Mammary epithelial cell (primary cell): ENCODE measurements at places on chromosomes 7 and 10. TPM values are rescaled to one million over a fixed set of nuclear protein-coding genes. Genes with fewer than 3 reads are reported as not detected.

- DNase-seq, result peak; percentile 70
These were observed 115.8 kb downstream of the SORBS1 start for GRCh38 chr10:95445223-95445836.

GRCh38 chr7:90613088-90613498 is 17.0 kb downstream of the CDK14 start:
- no peak for DNase-seq

- no peak for DNase-seq
These were observed 97.6 kb downstream of the LYZL2 start for GRCh38 chr10:30531751-30532530.

GRCh38 chr10:70403483-70404035 is 386 bp upstream of the EIF4EBP2 start:
- no peak for DNase-seq

DNA sequence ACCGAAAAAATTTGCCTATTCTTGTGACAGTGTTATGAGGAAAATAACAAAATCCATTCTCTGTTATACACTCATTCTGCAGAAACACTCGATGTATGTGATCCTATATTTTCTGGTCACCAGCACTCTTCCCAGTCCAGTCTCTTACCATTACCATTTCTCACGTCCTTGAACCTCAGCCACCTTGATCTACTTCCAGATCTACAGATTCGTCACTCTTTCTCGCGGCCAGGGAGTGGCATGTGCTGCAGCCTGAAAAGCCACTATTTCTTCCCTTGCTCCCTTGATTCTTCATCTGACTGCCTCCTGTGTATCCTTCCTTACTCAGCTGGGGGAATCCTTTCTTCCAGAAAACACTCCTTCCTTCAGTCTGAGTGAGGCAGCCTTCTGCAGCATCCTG is 14.1 kb upstream of the TAF3 start:
- DNase-seq, result no peak

GRCh38 chr7:44378744-44379143 is 53.4 kb upstream of the CAMK2B start:
- peak; percentile 84 for DNase-seq

TAS2R39 gene
- total RNA-seq, result not detected in 2 replicates

RBM33 gene
- 54.3 and 70.7 TPM in 2 replicates for total RNA-seq
